ENCODE measurements at places on chromosomes 3 and 15. TPM values are rescaled to one million over a fixed set of nuclear protein-coding genes. Genes with fewer than 3 reads are reported as not detected.

DNA sequence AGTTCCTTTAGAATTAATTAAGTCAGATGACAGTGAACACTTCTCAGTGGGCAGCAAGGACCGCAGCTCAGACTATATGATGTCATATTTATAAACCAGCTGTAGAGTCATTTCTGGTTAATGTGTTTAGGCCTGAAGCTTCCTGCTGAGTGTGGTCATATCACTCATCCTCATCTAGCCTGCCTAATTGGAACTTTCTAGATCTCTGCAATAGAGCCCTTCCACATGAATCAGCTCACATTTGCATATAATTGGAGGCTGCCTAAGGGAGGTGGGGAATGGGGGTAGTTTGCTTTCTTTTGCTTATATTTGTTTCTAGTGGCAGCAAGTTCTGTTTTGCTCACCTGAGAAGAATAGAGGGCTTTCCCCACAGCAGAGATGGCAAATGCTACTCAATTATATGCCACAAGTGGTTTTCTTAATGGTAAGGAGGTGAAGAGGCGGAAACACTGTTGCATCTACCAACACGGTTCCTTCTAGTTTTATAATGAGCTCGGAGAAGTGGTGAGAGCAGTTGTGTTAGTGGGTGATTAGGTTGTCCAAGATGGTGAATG, 148.1 kb downstream of the KLHL25 start:
- DNase-seq, result no peak

DNA sequence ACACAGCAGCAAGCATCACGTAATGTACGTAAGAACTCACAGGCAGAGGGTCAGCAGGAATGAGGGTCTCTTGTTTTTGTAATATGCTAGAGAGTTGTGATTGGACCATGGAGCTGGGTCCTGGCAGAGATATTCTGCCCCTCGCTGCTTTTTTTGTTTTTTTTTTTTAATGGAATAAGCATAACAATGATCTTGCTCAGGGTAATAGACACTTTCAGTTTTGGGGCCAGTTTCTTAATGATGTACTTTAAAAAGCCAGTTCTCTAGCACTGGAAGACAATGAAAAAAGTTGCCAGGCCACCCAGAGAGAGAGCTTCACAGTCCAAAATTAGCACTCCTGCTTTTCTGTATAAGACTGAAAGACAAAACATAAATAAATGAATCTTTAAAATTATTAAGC, 29.0 kb upstream of the PLSCR4 start:
- DNase-seq, result no peak

Gene SLC24A5
- not detected for total RNA-seq

DNA sequence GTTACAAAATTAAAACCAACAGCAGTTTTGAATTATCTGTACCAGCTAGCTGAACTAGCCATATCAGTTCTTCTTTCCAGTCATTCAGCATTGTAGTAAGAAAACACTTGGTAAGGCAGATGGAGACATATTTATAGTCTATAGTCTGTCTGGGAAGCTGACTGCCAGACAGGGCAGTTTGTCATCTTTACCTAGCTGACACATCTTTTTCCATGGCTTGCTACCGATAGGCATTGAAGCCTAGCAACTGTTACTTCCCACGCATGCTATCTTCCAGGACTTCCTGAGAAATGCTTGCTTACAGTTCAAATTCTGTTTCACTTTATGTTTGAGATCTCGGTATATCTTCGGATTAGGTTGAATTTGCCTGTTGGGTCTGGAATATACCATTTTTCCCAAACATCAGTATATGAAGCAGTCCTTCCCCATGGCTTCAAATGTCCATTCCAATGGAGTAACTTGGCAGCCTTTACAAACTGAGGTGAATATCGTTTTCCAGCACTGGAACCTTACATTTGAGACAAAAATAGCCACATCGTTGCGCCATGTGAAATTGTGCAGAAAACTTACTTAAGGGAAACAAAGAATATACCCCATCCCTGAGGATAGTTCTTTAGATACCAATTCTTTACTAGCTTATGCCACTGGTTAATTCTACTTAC, 8.8 kb downstream of the GNL3 start:
- no peak for DNase-seq

DNA sequence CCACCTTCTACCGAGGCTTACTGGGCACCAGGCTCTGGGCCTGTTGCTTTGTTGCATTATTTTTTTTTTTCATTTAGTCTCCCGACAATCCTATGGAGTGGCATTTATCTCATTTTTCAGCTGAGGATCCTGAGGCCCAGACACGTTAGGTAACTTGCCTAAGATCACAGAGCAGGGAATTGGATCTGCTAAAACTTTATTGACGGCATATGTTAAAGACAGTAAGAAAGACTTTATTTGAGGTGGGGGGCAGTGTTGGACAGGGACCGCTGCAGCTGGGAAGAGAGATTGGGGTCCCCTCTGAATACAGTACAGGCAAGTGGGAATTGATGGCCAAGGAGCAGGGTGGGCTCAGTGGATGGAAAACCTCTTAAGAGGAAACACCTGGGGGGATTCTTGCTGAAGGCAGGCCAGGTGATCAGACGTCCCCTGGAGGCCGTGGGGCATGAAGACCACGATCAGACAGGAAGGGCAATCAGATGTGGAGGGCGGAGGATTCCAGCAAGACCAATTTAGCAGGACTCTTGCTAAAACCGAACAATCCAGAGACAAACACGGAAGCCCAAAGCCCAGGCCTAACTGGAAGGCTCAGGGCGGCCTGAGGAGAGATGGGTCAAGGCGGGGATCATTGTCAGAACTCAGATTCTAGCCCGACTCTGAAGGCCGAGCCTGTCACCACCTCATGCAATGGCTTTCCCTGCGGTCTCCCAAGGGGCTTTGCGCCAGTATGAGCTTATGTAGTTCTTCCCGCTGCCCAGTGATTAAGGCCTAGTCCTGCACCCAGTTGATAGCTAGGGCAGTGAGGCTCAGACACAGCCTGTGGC, 53.7 kb downstream of the RGMA start:
- no peak for DNase-seq

DNA sequence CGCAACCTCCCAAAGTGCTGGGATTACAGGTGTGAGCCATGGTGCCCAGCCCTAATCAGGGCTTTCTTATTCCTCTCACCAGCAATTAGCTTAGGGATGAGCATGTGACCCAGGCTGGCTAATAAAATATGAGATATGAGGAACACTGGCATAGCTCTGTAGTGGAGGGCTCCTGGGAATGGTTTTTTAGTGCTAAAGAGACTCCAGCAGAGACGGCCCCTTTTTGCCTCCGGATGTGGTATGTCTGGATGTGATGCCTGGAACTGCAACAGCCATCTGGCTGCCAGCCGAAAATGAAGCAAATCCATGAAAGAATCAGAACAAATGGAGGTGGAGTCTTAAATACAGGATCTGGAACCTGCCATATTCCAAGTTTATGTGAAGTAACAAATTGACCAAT, 69.1 kb upstream of the MAGI1 start:
- DNase-seq, result no peak

GRCh38 chr3:56356808-56357207, 111.5 kb downstream of the ERC2 start:
- DNase-seq, result no peak

Gene SPATA12
- not detected for total RNA-seq

GRCh38 chr15:97052513-97052912, 722.0 kb downstream of the NR2F2 start:
- DNase-seq, result no peak

Gene COL6A5
- not detected for total RNA-seq

Gene THUMPD3
- total RNA-seq, result 25.5 TPM

Gene SPINK8
- not detected for total RNA-seq

Gene PLA2G4E
- total RNA-seq, result 8.8 TPM

DNA sequence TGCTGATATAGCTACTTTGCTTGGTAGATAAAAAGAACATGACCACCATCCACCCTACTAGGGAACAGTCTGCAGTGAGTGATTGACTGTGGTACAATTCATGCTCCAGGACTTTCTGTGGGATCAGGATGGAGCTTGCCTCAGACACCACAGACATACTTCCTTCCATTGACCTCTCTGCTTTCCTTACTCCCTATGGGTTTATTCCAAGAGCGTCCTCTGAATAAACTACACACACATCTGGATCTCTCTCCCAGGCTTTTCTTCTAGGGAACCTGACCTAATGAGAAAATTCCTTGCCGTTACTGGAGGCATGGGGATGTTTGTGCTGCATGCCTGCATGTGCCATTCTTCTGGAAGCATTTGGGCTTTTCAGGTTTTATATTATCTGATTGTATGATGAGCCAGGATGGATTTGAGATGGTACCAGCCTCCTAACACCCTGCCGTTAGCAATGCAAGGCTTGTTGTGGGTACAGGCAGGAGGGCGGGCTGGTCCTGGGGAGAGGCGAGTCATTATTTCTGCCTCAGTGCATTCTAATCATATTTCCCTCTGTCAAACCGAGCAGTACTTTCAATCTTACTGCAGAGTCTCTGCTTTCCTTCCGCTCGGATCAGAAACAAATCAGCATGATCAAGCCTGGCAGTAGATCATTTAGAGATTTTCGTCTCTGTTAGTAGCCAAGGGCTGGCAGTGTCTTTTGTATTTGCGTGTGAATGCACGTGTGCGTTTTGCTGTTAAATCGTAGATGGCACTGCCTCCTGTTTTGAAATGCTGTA, 279.2 kb downstream of the PDCD6IP start:
- no peak for DNase-seq

DNA sequence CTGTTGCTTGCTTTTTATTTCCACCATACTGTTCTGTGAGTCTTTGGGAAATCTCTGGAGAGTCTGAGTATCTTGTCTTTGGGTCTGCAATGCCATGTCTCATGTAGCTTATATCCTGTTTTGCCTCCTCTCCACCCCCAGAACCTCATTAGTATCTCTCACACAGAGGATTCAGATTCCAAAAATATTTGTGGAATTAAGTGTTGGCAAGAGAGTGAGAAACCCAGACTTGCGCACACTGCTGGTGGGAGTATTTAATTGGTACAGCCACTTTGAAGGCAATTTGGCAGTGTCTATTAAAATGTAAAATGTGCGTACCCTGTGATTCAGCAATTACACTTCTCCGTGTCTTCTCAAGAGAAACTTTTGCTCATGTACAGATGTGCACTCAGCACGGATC, 68.6 kb downstream of the ZNF621 start:
- DNase-seq, result peak; percentile 6

GRCh38 chr3:124097362-124098131, 105.6 kb upstream of the ROPN1 start:
- no peak for DNase-seq

Gene IQCF5
- total RNA-seq, result not detected

DNA sequence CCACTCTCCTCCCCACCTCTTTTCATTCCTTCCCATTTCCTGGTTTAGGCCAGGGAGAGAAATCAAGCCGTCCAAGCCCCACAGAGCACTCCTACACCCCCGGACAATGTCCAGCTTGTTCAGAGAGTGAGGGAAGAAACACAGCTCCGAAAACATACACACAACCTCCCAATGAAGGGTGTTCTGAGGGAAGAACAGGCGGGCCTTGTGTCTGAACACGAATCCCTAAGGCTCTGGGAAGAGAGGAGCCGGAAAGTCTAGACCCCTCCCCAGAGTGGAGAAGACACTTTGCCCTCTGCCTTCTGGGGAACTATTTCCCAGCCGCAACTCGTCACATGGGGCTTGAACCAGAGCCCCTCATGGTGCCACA, 30.5 kb downstream of the ACAN start:
- DNase-seq, result no peak

GRCh38 chr15:76153241-76154197, 93.7 kb downstream of the TMEM266 start:
- no peak for DNase-seq

Gene PYGO1
- total RNA-seq, result 4.4 TPM

DNA sequence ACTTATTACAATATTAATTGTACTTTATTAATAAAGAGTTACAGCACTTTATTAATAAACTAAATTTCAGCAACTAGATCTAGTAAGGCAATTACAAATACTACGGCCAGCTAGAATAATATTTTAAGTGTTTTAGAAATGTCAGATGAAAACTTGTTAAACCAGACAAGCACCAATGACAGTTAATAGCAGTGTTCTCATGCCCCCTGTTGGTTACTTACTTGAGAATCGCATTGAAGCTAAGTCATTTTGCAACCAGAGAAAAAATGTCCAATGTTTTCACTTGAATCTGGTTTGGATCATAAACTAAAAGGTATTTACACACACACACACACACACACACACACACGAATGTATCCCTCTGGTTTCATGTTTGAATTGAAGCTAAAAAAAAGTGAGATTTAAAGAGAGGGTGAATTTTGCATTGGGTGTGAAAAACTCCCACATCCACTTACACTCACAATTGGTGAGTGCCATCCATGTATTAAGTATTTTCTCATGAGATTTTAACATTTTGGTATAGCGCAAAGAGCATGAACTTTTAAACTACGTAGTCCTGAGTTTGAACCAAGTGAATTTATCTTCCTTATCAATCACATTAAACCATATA, 347.7 kb downstream of the ZBBX start:
- DNase-seq, result no peak

- no peak for DNase-seq
Observed at GRCh38 chr3:157117875-157118654, 41.9 kb downstream of the CCNL1 start.

DNA sequence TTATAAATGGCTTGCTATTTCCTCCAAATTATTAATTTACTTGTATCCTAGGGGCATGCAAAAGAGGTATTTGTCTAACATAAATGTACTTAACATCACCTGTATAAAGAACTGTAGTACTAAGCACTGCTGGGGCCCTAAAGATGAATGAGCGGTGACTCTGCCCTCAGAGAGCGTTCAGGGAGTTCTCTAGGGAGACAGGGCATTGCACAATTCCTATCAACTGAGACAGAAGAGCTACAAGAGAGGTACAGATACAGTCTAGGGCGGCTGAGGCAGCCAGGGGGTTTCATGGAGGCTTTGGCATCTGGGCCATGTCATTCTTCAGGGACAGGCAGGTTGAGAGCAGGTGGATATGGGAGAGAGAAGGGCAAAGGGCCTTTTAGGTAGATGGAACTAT, 39.9 kb upstream of the PARL start:
- no peak for DNase-seq

- no peak for DNase-seq
Observed at GRCh38 chr3:118505784-118506183, 528.9 kb downstream of the IGSF11 start.

DNA sequence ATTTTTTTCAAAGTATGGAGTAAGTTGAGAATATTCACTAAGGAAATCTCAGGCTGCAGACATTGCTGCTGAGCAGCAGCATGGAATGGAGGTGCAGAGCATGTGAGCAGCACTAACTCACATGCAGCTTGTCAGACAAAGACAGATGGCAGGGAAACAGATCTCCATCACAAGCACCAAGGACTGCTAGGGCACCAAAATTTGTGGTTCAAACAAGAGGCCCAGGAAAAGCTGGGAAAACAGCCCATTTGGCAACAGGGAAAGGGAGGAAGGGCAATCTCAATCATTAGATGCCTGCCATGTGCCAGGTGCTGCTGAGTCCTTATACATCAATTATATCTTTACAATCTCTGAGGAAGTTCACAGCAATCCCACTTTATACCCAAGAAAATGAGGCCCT, 47.2 kb upstream of the EIF1B start:
- DNase-seq, result no peak

GRCh38 chr15:50210462-50211157, 28.6 kb downstream of the SLC27A2 start:
- DNase-seq, result no peak

DNA sequence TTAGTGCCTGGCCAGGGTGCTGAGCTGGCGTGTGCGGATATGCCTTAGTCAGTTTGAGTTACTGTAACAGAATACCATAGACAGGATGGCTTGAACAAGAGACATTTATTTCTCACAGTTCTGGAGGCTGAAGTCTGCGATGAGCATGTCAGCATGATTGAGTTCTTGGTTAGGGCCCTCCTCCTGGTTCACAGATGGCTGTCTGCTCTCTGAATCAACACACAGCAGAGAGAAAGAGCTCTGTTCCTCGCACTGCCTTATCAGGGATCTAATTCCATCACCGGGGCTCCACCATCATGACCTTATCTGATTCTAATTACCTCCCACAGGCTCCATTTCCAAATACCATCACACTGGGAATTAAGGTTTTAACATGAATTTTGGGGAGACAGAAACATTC, 386.6 kb upstream of the DPH6 start:
- DNase-seq, result no peak

Gene PSTPIP1
- total RNA-seq, result 13.3 TPM

Measured in vagina (tissue), 2 donors.